ENCODE measurements at places on chromosomes 2 and 18.
A peak's percentile ranks its signal among the peaks of the same experiment; 100 is the strongest.

GRCh38 chr2:201642086-201642578, 1.2 kb downstream of the TMEM237 start:
- DNase-seq = no peak

DNA sequence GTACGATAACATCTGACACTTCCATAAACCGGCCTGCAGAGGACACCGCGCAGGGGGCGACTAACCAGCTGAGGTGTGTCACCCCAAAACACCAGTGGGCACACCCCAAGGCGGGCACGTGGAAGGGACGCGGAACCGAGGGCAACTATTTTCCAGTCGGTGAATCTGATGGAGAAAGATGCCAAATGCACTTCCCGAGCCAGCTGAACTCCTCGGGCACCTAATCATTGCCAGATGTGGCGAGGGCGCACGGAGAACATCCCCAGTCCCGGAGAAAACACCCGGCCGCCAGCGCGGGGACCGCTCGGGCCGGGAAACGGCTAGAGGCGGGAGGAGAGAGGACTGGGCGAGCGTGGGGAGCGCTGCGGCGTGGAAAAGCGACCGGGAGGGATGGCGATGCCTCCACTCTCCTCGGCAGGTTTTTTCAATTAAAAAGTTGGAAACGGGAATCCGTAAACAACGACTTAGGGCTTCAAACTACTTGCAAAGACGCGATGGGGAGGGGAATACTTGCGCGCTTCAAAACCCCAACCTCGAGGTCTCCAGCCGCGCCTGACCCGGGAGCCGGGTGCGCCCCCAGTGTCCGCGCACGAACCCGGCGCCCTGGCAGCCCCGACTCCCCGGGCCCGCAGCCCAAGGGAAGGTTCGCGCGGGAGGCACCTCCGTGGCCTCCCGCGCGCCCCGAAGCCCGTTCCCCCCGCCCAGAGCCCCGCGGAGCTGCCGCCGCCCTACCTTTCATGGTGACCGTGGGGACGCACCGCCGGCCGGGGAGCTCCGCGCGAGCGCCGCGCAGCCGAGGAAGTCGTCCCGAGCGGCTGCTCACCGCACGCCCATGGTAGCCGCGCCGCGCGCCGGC, 497 bp downstream of the COLEC12 start:
- no peak for DNase-seq

DNA sequence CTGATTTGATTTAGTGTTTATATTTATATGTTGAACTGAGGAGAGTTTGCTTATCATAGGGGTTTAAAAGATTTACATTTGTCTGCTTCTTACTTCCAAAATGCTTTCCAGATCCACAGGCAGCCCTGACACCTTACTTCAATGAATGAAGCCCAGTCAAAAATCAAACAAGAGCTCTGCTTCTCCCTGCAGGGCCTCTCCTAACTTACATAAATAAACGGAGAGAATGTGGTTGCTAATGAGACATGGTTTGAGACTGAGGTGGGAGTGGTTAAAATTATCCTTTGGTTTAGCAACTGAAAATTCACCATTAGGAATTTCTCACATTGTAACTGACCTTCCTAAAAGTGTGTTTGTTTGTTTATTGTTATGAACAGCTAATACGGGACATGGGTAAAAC, 612.3 kb upstream of the FANCL start:
- no peak for DNase-seq

GRCh38 chr2:218894151-218894879, 13.7 kb downstream of the WNT10A start:
- no peak for DNase-seq

DNA sequence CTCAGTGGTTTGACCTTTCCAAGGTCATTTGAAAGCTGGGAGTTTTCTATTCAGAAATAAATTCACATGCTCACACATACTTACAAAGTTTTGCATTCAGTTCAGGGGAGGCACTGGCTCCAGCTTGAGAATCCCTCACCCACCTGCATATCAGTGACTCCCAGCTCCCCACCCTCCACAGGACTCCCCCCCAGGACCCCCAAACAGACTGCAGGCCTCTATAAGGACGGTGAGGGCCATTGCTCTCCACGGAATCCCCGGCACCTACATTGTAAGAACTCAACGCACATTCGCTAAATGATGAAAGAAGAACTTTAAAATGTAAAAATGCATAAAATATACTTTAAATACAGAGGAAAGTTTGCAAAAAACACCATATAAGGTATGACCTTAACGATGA, 97.2 kb upstream of the TEX51 start:
- no peak for DNase-seq

- no peak for DNase-seq
These were observed 18.2 kb upstream of the ACSL3 start for GRCh38 chr2:222842491-222843174.

- no peak for DNase-seq
These were observed 504.2 kb downstream of the ARHGAP15 start for GRCh38 chr2:143633419-143633818.

GRCh38 chr18:55549474-55550104, 38.4 kb downstream of the TCF4 start:
- no peak for DNase-seq

- no peak for DNase-seq
These were observed 27.2 kb upstream of the FAM136A start for GRCh38 chr2:70328921-70329561.

DNA sequence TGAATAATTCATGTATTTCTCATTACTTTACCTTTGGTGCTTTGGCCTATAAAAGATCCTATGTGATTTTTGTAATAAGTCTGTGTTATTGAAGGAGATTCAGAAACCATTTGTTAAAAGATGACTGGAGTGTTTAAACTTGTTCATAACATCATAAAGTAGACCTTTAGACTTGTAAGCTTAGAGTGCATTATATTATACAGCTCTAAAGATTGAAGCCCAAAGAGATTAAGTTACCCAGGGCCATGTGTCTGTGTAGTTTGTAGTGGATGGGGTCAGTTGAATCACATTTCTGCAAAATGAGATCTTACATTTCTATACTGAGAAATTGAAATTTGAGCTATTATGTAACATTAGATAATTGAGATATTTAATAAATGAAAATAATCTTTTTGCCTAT, 60.2 kb upstream of the STON1 start:
- DNase-seq = no peak

DNA sequence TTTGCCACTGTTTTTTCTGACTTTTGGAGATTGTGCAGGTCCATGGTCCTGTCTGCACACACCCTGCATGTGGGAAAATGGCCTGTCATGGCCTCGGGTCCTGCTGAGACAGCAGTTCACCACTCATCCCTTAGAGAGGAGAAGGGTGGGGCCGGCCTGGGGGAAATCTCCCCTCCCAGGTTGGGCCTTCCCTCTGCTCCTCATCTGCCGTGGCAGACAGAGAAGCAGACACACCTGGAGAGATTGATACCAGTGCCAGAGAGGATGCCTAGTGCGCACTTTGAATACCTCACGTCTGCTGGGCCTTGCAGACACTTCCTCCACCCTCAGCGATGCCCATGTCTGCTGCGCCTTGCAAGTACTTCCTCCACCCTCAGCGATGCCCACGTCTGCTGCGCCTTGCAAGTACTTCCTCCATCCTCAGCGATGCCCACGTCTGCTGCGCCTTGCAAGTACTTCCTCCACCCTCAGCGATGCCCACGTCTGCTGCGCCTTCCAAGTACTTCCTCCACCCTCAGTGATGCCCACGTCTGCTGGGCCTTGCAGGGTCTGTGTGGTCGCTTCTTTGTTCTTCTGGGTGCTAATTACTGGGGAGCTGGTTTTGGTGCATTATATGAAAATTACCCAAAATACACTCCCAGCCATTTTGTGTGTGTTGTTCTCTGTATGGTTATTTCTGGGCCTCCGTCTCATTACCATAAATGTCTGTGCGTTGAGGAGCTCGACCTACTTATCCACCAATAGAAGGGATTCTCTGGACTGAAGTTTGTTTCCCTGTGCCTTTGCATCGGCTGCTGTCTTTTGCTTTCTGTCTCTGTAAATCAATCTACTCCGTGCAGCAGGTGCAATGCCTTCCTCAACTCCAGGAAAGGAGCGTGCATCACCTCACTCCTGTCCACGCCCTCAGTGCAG, 186.9 kb upstream of the PXDN start:
- no peak for DNase-seq

- no peak for DNase-seq
These were observed 1.9 kb upstream of the HOXD11 start for GRCh38 chr2:176105078-176105729.

DNA sequence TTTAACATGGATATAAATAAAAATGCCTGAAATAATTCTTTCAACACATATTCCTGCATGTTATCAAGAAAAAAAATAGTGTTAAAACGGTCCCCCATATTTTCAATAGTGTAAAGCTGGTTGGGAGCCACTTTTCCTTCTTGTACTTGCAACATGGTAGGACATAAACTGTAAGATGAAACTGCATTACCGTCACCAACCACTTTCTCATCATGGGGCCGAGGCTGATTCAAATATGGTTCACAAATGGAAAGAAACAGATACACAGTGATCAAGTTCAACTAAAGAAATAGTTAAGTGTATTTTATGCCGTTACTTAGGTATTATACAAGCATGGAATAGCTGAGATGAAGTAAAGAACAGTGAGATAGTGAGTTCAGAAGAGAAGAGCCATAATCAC, 360.7 kb downstream of the ZEB2 start:
- DNase-seq = no peak

GRCh38 chr18:71001597-71001996, 712.8 kb downstream of the SOCS6 start:
- DNase-seq = no peak

GRCh38 chr2:121530212-121530705, 421 bp upstream of the RNU4ATAC start:
- peak; percentile 76 for DNase-seq

GRCh38 chr2:127643439-127644065, 2.4 kb upstream of the GPR17 start:
- DNase-seq = no peak

DNA sequence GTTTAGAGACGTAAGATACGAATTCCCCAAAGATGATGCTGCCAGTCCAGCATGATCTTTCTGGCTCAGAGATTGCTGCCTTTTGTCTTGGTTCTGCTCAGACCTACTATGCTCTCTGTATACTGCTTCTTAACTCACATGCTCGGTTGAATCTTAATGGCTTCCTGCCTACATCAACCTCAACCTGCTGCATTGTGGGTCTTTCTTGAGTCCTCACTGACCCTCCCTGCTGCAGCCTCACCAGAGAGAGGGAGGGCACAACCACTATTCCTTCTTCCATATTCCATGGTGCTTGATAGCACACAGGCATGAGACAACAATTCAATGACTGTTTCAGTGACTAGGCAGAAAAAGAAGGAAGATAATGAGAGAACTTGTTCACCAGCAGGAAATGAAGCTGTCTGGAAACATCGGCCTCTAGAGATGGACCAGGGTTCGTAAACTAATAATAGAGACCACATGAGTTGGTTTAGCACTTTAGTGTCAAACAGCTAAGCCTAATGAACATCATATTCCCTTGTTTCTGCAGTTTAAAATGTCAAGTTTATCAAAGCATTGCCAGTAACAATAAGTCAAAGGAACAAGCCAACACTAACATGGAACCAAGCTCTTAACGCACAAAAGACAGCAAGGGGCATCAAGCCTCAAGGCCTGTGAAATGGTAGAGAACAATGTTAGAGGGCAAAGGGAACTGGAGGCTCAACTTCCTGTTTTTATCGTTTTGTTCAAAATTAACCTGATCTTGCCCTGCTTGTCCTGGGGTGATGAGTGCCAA, 333.9 kb downstream of the PDE11A start:
- no peak for DNase-seq

DNA sequence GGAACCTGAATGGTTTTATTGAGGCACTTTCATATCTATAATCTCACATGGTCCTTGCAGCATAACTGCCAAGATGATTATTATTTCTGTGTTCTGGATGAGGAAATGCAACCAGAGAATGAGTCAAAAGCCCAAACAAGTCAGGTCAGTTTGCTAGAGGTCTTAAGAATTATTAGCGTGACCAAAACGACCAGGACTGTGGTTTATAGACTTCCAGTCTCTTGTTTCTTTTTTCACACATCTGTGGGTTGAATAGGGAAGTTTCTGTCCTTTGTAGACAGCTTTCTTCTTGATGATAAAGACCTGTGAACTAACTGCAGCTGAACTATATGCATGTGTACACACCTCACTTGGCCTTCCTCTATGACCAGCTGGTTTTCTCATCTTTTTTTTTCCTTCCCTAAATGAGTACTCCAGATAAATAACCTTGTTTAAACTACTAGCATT, 13.9 kb downstream of the ADAM23 start:
- DNase-seq = no peak

DNA sequence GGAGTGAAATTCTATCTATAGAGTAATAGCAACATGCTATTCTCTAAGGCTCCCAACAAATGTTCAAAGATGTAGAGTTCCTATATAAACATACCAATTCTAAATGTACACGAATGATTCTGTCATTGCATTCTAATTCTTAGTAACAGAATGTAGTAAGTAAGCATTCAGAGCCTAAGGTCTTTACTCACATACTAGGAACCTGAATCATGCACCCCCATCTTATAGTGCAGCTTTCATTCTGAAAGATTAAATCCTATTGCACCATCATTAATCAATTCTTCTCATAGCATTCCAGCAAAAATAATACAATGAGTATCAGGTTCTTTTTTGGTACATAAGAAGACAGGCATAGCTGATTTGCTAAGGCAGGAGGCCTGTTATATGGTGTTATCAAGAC, 230.0 kb downstream of the NCKAP5 start:
- no peak for DNase-seq

DNA sequence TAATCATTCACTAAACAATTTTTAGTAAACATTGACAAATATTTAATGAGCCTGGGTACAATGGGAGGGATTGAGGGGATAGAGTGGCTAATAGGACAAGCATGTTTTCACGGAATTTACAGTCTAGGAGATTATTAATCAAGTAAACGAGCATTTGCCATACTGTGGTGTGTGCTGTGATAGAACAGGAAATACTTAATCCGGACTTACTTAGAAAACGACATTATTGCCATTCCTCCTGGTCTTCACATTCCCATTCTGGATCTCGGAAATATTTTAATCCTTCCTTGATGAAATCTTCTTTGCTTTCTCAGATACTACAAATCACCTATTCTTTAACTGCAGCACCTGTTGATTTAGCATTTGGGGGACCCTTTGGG, 905 bp downstream of the TTLL4 start:
- DNase-seq = no peak

DNA sequence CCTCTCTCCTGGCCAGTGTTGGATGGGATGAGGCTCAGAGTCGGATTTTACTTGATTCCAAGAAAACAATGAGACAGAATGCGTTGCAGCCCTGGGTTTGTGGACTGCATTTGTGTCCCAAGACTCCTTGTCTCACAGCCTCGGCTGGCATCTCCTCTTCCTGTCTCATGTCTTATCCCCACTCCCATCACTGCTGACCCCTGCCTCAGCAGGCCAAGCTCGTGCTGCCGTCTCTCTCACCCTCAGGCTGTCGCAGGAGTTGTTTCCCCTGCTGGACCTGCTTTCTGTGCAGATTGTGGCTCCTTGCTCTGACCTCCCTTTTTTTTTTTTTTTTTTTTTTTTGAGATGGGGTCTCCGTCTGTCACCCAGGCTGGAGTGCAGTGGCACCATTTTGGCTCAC, 70.2 kb upstream of the RALBP1 start:
- DNase-seq = no peak

- DNase-seq = no peak
These were observed 718 bp upstream of the TNP1 start for GRCh38 chr2:216860426-216861137.

- no peak for DNase-seq
These were observed 97.5 kb upstream of the CD302 start for GRCh38 chr2:159895258-159896065.

GRCh38 chr2:238644095-238645081, 203.5 kb upstream of the TWIST2 start:
- no peak for DNase-seq

Data from stimulated activated CD8-positive, alpha-beta memory T cell treated with anti-CD3 and anti-CD28 coated beads, Interleukin-7, amount 100 ng/mL, for 1 hour (primary cell).